ENCODE measurements at places on chromosomes 1 and 21.

GRCh38 chr1:87196110-87196827 lies 132.4 kb upstream of the LMO4 start:
- DNase-seq: no peak

GRCh38 chr1:97120806-97121205 lies 399.2 kb downstream of the PTBP2 start:
- no peak for DNase-seq

- DNase-seq: no peak
Measured at GRCh38 chr1:23581219-23581618, 21.9 kb upstream of the ID3 start.

- DNase-seq: no peak
Measured at GRCh38 chr1:97929874-97930851, 9.3 kb upstream of the DPYD start.

- DNase-seq: no peak
Measured at GRCh38 chr1:19210772-19211549, 895 bp upstream of the UBR4 start.

- DNase-seq: no peak
Measured at GRCh38 chr1:201946224-201946908, at the start of gene LMOD1. Gene LMOD1, minus strand, starts transcription at chr1:201946548. Its CDS starts 208 bp downstream, at chr1:201946340.

DNA sequence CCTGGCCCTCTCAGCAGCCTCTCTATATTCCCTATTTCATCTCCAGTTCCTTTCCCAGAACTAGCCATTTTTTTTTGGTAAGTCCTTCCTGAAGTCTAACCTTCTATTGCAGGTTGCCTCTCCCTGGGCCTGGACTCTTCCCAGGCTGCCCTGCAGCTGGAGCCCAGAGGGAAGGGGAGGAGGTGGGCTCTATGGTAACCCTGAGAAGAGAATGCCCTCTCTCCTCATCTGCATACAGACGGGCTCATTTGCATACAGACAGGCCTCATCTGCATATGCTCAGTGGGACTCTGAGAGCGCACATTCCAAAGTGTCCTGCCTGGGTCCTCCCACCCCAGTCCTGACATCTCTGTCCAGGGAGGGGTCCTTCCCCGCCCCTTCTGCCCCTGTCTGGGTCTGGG lies 32.7 kb downstream of the RHBG start:
- DNase-seq: no peak

DNA sequence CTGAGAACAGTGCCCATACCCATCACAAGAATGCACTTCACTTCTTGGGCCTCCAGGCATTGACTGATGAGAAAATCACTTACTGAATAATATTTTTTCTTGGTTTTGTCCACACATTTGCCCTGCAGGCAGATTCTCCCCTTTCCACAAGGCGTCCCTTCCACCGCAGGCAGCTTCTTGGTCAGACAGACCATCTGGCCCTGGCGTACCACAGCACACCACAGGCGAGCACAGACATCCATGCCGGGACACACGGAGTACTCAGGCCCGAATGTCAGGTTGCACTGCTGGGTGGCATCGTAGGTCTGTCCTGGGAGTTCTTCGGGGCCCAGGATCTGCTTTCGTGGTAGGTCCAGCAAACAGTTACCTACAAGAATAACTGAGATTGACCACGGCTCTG lies 32.5 kb downstream of the ADAMTS5 start:
- no peak for DNase-seq

DNA sequence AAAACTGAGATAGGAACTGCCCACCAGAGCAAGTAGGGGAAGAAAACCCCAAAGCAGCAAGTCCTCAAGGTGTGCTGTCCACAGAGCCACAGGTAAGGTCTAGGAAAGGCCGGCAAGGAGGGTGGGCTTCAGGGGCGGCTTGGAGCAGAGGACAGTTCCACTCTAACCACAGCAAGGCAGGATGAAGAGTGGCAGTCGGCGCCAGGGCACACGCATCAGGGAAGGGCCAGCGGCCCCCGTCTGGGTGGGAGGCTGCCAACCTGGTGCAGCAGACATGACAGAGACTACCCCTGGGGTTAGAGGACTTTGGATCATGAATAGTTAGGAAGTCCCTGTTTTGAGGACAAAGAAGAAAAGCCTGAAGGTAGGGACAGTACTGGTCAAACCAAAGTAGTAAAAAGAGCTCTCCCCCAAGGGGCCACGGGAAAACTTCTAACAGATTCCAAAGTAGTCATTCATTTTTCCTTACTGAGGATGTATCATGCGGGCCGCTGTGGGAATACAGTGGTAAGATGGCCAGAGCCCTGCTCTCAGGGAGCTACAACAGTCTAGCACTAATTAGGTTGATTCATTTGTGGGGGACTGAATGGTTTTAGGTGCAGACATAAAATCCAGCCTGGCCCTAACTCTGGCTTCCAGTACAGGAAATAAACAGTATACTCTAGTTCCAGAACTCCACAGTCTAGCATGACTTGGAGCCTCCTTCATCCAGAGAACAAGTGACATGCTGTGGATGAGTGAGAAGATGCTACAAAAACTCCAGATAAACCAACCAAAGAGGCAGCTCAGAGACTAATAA lies 3.5 kb upstream of the RAP1GAP start:
- DNase-seq: no peak

GRCh38 chr1:31511848-31512615 lies 64.3 kb upstream of the TINAGL1 start:
- DNase-seq: no peak

GRCh38 chr1:37888022-37888700 lies 28.8 kb upstream of the MTF1 start:
- DNase-seq: no peak

GRCh38 chr1:243851257-243851756 lies 1.3 kb upstream of the AKT3 start:
- DNase-seq: no peak

DNA sequence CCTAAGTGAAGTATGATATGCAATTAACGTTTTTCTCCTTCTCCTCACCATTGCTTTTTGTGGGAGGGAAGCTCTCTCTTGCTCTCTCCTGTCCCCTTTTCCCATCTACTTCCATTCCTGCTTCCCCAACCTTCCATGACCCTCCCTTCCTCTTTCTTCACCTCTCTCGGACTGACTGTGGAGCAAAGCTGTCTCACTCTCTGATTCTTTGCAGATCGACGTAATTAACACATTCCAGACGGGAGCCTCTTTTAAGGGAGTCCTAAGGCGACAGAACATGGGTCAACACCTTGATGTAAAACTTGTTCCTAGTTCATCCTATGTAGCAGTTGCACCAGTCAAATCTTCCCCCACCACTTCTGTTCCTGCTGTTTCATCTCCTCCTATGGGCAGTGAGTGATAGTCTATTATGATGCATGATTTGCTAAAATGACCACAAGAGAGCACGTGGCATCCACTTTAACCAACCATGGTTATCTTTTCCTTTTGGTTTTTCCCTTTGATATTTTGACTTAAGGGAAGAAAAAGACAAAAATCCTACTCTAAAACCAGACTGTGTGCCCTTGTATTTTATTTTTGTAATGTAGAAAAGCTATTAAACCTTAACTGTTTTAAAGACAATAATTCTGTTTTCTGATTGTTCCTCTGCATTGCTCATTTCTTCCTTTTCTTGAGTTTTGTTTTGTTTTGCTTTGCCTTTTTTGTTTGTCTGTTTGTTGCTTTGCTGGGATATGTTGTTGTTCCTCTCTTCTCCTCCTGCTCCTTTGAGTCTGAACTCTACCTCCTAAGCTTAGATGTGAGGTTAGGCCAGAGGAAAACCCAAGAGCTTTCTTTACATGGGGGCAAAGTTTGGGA lies 31.7 kb upstream of the LAX1 start:
- no peak for DNase-seq

GRCh38 chr1:200233393-200233792 lies 176.4 kb downstream of the ZNF281 start:
- no peak for DNase-seq

GRCh38 chr21:15498455-15498854 lies 231.3 kb upstream of the USP25 start:
- no peak for DNase-seq

DNA sequence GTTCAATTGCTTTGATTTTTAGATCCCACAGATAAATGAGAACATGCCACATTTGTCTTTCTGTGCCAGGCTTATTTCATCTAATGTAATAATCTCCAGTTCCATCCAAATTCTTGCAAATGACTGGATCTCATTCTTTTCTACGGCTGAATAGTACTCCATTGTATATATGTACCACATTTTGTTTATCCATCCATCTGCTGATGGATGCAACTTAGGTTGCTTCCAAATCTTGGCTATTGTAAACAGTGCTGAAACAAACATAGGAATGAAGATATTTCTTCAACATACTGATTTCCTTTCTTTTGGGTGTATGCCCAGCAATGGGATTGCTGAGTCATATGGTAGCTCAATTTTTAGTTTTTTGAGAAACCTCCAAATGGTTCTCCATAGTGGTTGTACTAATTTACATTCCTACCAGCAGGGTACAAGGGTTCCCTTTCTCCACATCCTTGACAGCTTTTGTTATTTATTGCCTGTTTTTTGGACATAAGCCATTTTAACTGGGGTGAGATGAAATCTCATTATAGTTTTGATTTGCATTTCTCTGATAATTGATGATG lies 344.4 kb downstream of the KCTD3 start:
- no peak for DNase-seq

- DNase-seq: peak; percentile 64
Measured at GRCh38 chr21:45923146-45923545, 58.4 kb upstream of the COL6A1 start.

DNA sequence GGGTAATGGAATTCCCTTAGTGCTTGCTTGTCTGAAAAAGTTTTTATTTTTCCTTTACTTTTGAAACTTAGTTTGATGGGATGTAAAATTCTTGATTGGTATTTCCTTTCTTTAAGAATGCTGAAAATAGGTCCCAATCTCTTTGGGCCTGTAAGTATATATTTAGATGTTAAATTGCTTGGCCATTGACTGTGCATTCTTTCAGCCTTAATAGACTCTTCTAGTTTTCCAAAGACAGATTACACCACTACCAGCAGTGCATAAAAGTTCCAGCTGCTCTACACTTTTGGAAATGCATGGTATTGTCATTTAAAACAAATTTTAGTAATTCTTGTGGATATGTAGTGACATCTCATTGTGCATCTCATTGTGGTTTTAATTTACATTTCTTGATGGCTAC lies 464.8 kb upstream of the USP24 start:
- no peak for DNase-seq

- DNase-seq: no peak
Measured at GRCh38 chr1:90534663-90535295, 182.3 kb downstream of the BARHL2 start.

- DNase-seq: no peak
Measured at GRCh38 chr1:234616644-234617043, 6.7 kb upstream of the IRF2BP2 start.

DNA sequence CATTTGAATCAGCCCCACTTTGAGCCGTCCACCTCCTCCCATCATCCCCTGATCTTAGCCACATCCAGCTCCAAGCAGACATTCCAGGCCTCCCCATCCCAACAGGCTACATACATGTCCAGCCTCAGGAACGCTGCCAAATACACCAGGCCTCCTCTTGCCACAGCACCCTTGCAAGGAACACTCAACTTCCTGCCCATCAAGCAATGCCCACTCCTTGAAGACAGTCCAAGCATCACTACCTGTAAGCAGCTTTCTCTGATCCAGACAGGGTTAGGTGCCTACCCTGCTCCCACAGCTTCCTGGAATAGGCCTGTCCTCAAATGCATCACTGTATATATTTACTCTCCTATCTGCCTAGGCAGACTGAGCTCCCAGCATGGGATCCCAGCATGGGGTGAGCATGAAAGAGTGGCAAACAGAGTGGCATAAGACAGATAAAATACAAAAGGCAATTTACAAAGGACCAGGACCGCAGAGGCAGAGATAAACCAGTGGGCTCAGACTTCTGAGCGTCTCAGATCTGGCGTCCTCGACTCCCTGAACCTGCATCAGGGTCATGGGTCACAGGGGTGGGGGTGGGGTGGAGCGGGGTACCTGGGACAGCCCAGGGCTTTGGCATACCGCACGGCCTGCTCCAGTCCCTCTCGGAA lies 816 bp downstream of the HYI start:
- DNase-seq: no peak

- DNase-seq: peak; percentile 85
Measured at GRCh38 chr1:23168445-23169194, at the start of gene LUZP1. Gene LUZP1, minus strand, starts transcription at chr1:23168856.

DNA sequence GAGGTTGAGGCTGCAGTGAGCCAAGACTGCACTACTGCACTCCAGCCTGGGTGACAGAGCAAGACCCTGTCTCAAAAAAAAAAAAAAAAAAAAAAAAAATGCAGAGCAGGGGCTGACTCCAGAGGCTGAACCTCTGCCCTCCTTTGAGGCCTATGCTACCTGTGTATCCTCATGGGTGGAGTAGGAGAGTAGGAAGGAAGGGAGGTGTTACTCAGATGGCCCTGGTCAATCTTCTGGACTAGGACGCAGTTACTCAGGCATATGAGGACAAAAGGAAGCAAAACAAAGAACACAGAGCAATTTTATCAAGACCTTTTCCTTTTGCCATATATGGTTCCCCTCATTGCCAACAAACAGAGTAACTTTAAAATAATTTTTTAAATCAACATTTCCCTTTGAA lies 35.2 kb downstream of the TGFBR3 start:
- DNase-seq: no peak

DNA sequence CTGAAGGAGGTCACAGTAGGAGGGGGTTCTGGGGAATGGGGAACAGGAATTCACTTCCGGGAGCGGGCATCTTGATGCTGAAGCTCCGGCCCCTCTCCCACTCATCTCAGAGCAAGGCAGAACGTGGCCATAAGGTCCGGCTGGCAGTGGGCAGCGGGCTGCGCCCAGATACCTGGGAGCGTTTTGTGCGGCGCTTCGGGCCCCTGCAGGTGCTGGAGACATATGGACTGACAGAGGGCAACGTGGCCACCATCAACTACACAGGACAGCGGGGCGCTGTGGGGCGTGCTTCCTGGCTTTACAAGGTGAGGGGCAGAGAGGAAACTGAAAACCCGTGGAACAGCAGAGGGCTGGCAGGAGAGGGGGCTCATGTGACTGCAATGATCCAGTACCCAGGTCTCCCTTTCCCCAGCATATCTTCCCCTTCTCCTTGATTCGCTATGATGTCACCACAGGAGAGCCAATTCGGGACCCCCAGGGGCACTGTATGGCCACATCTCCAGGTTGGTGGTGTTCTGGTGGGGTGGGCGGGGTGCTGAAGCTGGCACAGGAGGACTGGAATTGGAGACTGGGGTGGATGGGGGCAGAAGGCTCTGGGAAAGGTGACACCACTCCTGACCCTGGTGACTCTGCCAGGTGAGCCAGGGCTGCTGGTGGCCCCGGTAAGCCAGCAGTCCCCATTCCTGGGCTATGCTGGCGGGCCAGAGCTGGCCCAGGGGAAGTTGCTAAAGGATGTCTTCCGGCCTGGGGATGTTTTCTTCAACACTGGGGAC lies 3.0 kb downstream of the SLC27A3 start:
- no peak for DNase-seq

DNA sequence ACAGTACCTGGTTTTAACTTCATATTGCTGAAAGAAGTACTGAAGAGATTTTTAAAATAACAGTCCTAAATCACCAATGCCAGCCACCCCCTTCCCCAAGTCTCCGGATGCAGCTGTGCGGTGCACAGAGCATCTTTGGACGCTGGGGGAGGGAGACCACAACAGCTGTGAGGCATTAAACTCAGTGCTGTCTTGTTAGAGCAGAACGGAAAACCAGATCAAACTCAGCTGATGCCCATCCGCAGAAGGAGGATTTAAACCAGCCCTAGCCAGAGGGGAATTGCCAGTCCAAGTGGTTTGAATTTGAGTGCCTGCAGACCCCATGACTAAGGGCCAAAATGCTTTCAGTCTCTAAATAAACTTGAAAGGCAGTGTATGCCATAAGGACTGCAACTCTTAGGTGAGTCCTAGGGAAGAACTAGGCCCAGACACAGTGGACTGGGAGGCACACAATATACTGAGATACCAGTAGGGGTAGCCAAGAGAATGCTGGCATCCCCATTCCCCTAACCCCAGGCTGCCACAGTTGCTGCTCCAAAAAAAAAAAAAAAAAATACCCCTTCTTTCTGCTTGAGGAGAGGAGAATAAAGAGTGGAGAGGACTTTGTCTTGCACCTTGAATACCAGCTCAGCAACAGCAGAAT lies 576.2 kb downstream of the NEGR1 start:
- no peak for DNase-seq

All from activated CD4-positive, alpha-beta T cell treated with anti-CD3 and anti-CD28 coated beads, Interleukin-2, amount 50 U/mL, for 4 hours (primary cell).